ENCODE measurements at places on chromosomes 1 and 21.

DNA sequence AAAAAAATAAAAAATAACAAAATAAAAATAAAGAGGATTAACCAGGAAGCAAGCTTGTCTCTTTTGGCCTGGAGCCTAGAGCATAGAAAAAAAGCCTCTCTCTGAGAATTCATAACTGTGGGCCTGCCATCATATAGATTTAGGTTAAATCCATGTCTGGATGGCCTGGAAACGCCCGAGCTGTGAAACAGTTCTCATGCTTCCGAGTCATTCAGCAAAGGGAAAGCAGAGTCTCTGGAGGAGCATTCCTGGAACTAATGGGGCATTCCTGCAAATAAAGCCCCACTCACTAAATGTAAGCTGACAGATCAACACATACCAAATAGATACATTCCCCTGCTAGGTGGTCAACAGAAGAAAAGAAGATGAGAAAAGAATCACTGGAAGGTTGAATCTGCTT lies 75.8 kb upstream of the GNG4 start:
- DNase-seq: no peak

GRCh38 chr1:237542525-237543418 lies 347.9 kb downstream of the ZP4 start:
- DNase-seq: no peak

GRCh38 chr1:86231076-86231475 lies 74.5 kb upstream of the COL24A1 start:
- no peak for DNase-seq

DNA sequence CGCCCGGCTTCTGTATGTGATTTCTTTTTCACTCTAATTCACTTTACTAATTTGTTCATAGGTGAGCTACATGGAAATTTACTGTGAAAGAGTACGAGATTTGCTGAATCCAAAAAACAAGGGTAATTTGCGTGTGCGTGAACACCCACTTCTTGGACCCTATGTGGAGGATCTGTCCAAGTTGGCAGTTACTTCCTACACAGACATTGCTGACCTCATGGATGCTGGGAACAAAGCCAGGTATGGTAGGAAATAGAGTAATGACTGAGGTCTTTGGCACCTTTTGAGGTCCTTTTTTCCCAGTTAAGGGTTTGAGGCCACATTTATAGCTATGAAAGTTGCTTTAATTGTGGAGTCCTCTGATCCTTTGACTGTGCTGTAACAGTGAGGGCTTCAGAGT lies 56.9 kb downstream of the KIF1B start:
- no peak for DNase-seq

DNA sequence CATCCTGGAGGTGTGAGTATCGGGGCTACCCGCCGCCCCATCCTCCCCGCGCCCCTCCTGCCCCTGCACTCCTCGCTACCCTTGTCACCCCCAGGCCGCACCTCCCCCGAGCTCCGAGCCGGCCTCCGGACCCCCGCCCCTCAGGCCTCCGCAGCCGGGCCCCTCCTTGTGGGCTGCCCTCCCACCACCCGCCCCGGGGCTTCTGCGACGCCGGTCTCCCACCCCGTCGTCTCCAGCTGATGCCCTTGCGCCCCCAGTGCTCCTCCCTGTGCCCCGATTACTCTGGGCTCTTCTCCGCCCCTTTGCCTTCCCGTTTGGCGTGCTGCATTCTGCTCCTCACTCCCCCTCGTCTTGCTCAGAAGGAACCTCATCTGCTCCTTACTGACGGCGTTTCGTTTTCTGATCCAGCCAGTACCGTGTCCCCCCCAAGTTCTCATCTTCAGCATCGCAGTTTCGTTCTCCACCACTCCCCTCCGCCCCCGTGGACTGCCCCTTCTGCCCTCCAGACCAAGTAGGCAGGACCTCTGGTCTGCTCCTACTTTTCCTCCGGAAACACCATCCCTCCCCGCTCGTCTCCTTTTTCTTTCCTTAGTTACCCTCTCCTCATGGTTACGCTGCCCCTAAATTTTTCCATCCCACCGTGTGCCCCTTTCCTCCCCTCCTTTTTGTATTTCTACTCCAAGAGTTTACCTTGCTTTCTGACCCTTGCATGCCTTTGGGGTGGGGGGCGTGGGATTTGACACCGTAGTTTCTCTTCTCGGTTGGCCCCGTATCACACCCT lies 841 bp downstream of the SNX27 start:
- DNase-seq: no peak

- DNase-seq: no peak
Observed at GRCh38 chr1:168970926-168971659, 135.4 kb upstream of the ATP1B1 start.

- no peak for DNase-seq
Observed at GRCh38 chr1:234986750-234987414, 141.8 kb downstream of the TOMM20 start.

- DNase-seq: no peak
Observed at GRCh38 chr1:228315945-228316588, 90.6 kb downstream of the TRIM11 start.

DNA sequence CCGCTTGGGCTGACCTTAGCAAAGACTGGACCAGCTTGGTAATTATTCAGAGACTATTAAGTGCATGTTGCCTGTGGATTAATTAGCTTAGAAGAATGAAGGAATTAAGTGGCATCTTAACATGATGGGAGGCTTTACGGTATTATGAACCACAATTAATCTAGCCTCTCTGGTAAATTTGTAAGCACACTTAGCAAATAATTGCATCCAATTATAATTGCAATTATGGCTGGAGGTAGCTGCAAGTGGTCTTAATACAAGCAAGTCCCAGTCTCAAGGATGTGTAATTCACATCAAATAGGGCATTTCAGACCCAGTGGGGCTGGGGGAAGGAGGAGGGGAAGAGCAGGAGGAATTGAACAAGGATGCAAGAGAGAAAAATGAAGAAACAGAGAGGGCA lies 151.6 kb downstream of the CNIH3 start:
- DNase-seq: no peak

- no peak for DNase-seq
Observed at GRCh38 chr1:13675151-13675651, 24.8 kb upstream of the PRDM2 start.

- no peak for DNase-seq
Observed at GRCh38 chr1:213826891-213827290, 160.9 kb upstream of the PROX1 start.

DNA sequence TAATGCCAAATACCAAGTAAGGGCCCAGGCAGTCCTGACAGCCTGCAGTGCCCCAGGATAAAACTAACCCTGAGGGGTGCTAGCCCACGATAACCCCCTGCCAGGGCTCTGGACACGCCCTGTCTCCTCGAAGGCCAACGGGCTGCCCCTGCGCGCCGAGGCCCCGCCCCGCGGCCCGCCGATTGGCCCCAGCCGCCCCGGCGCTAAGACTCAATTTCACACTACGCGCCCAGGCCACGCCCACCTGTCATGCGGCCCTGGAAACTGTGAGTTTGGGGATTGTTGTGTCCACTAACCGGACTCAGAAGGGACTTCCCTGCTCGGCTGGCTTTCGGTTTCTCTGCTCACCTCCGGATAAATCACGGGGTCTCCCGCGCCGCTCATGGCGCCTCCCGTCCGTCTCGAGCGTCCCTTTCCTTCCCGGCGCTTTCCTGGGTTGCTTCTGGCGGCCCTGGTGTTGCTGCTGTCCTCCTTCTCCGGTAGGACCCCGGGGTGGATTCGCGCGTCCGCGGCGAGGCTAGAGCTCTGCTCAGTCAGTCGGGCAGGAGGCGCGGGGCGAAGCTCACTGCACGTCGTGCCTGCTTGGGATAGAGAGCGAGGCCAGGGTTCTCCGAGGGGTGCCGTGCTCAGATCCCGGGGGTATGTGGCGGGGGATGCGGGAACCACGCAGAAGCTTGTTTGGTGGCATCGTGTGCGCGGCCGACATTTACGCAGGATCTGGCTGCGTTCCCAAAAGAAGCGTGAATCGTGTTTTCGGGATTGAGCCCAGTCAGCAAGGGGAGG lies at the start of gene CR1L:
Gene CR1L (plus strand): TSS at position 282 of the 783 bp plus-strand sequence. CDS start 101 bp downstream, at position 383.
- no peak for DNase-seq

GRCh38 chr1:245566952-245567351 lies 412.2 kb downstream of the KIF26B start:
- no peak for DNase-seq

DNA sequence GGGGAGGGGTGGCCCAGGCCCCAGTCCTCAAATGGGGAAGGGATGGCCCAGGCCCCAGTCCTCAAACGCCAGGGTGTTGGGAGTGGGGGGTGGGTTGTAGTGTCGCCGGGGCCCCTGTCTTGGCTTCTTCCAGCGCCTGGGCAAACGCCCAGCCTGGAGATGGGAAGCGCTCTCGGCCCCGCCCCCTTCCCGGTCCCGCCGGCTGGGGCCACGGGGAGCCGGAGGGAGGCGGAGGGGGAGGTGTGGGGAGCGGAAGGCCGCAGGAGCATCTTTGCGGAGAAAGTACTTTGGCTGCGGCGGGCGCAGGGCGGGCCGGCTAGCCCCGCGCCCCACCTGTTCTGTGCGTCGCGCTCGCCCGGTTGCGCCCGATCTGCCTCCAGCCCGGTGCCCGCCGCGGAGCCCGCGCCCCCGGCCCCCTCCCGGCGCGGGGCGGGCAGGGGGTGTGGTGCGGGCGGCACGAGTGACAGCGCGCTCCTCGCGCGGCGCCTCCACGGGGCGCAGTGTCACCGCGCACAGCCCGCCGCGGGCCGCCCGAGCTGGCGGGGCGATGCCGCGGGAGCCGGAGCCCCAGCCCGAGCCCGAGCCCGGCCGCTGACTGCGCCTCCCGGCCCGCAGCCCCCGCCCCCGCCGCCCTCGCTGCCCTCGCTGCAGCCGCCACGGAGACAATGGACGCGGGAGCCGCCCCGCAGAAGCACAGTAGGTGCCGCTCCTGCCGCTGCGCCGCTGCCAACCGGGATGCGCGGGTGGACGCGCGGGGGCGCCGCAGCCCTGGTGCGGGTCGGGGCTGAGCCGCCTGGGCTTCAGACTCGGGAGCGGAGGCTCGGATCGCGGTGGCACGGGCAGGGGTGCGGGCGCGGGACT lies 31.1 kb upstream of the PEX10 start:
- DNase-seq: no peak

- DNase-seq: no peak
Observed at GRCh38 chr21:16796776-16797175, 716.1 kb upstream of the CXADR start.

- DNase-seq: no peak
Observed at GRCh38 chr1:16243215-16243610, 6.2 kb upstream of the CPLANE2 start.

DNA sequence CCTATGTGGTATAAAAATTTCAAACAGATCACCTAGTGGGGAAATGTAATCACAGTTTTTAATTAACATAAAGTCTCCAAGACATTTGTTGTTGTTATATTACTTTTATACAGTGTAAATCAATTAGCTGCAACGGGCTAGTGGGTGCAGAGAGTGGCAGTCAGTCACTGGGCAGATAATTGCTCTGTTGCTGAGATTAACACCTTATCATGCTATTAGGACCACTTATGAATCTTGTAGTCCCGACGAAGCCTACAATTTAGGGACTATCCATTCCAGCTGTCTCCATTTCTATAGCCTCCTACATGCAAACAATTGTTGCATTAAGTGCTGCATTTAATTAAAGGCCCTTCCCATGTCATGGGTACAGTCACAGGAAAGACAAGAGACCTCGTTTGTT lies 158.9 kb upstream of the PROX1 start:
- no peak for DNase-seq

DNA sequence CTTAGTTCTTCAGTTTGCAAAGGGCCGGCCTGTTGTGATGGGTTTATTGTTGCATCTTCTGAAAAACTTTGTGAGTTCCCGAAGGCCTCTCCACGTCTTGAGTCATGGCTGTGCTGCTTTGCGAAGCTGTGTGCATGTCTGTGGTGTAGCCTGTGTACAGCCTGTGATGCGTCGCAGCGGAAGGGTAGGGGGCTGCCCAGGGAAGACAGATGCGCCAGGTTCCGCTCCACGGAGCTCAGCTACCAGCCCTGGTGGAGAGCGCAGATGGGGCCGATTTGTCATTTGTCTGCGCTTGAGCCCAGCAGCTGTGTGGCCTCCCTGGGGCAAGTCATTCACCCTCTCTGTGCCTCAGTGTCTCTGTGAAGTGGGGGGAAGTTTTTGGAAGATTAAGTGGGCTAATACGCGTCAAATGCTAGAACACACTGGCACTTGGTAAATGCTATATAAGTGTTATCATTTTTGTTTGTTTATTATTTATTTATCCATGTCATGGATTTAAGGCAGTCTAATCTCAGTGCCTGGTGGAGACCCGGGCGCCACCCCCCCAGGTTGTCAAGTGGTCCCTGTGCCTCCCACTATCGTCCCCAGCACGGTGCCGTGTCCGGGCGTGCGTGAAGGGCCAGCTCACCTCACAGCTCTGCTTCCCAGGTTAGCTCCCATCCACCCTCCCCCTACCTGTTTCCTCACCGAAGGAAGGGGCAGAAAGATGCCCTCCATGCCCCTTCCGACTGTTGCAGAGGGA lies 8.4 kb downstream of the PDE9A start:
- DNase-seq: peak; percentile 89

- DNase-seq: no peak
Observed at GRCh38 chr1:208088319-208088718, 155.9 kb downstream of the PLXNA2 start.

DNA sequence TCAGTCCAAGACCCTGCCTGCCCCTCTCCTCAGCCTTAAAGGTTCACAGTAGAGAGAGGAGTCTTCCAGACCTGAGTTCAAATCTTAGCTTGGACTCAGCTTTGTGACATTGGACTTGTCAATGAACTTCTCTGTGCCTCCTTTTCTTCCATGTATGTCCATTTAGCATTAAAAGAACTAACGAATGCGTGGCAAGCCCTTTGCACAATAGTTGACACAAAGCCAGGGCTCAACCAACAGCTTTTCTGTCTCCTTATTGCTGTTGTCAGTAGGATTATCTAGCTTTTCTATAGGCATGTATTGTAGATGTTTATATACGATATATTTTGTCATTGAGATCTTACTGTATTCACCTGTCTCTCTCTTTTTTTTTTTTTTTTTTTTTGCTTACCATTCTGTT lies 450.8 kb downstream of the PTPRU start:
- DNase-seq: no peak

- DNase-seq: no peak
Observed at GRCh38 chr1:171116676-171117075, 26.0 kb downstream of the FMO3 start.

DNA sequence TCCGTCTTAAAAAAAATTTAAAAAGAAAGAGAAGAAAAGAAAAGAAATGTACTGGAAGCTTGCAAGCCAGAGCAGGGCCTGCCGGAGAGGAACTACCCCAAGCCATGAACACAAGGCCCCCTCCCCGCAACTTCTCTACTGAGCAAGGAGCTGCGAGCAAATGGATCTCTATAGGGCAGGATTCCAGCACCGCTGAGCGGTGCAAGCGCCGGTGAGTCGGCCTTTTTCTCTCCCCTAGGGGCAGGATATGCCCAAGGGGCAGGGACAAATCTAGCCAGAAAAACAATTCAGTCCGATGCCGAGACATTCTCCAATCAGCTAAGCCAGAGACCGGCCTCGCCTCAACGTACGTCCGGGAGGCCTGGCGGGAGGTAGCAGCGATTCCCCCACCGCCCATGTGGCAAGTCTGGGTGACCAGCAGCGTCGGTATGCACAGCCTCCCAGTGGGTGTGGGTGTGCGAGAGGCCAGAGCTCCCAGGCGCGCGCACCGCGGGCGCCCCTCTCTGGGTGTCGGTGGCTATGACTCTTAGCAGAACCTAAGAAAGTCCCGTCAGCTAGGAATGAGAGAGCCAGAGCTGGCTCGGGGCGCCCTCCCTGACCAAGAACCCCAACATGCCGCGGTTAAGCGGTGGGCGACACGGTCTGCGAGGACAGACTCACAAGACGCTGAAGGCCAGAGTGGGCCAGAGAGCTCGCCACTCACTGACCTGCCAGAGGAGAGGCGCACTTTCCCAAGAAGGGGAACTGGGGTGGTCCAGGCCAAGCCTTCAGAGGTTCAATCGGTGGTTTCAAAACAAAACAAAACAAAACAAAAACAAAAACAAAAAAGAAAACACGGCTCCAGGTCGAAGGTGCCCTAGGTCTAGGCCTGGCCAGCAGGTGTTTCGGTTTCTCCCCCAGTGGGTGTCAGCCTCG lies 1.9 kb downstream of the CSMD2 start:
- DNase-seq: peak; percentile 39
